Stomach (tissue), 19 donors: ENCODE measurements at places on chromosomes 6 and 20.

GRCh38 chr6:16408766-16409165 lies 170.4 kb downstream of the GMPR start:
- no peak for DNase-seq

DNA sequence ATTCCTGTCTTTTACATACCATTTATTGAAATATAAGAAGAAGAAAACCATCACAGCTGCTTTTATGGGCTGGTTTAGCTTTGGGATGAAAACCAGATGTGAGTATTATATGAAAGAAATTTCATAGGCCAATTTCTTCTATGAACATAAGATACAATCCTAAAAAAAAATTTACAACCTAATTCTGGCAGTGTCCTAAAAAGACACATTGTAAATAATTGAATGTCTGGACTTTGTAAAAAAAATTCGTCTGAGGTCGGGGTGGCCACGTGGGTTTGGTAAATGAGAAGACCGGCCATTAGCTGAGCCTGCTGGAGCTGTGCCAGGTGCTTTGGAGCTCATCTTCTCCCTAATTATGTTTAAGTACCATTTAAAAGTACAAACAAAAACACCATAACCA lies 26.8 kb downstream of the DACT2 start:
- DNase-seq: peak; percentile 56

DNA sequence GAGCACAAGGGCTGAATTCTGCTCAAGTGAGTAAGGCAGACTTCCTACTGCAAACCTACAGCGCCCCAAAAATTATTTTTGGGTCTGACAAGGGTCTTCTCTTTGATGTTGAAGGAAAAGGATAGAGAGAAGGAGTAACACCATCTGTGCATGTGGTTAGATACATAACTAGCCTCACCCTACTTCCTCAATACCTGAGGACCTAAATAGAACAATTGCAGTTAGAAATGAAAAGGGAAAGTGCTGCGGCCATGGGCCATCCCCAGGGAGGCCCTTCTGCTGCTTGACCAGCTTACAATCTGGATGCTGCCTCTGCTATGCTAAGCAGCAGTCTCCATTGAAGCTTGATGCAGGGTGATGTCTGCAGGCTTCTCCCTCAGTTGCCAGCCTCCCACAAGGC lies 63.2 kb upstream of the ARMH2 start:
- DNase-seq: no peak

DNA sequence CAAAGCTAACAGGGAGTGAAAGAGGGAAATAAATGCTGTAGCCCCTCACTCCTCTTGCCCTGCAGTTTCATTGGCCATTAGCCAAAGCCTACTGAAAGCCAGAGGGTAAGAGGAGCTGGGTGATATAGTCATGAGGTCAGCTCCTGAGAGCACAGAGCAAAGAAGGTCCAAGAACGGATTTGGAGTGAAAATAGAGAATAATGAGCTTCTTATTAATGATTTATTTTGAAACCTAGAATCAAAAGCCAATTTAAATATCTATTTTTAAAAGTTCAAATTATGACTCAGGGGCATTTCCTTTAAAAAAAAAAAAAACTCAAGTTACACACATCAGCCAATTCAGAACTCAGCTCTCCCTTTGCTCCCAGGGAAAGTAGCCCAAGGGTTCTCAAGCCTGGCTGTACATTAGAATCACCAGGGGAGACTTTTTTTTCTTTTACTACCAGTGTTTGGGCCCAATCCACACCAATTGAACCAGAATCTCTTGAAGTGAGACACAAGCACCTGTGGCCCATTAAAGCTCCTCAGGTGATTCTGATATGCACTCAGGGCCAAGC lies 79.1 kb downstream of the SNAP25 start:
- DNase-seq: no peak

DNA sequence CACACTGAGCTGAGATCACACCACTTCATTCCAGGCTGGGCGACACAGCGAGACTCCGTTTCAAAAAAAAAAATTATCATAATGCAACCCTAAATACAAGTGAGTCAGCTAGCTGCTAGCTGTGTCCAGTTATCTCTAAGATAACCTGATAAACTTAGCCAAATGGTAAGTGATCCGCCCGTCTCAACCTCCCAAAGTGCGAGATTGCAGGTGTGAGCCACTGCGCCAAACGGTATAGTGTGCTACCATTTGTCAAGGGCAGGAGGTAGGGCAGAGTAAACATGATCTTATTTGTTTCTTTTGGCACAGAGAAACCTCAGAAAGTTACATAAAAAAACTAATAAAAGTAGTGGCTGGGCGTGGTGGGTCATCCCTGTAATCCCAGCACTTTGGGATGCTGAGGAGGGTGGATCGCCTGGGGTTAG lies 4.7 kb upstream of the C6orf132 start:
- DNase-seq: no peak

DNA sequence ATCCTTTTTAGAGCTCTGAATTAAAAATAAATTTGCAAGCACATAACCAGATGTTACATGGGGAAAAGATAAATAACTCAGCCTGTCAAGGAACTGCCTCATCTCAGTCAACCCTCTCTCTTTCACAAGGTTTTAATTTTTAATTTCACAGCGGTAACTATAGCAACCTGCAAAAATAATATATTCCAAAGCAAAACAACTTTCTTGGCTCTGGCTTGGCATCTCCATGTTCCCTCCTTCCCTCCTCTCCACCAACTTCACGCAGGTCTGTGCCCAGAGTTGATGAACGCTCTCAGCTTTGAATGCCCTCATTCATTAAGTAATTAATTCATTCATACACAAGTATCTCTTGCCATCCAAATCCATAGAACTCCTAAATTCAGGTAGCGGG lies 32.5 kb upstream of the SIRPA start:
- no peak for DNase-seq

- no peak for DNase-seq
Measured at GRCh38 chr6:151292974-151293687, 53.4 kb downstream of the AKAP12 start.

DNA sequence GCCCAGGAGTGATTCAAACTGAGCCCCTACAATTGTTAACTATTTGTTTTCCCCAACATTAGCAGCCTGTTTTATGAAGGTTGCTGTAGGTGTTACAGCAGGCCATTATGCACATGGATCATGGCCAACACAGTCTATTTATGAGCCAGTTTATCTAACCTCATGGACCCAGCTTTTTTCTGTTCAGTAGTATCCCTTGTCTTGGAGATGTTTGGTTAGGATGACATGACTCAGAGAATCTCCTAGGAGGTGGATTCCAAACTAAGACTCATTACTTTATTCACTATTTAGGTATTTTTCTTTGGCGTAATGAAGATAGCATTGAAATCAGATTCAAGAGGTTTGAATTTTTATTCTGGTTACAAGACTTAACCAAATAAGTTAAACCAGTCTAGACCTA lies 62.8 kb upstream of the TFB1M start:
- DNase-seq: no peak

GRCh38 chr20:63062188-63063140 lies 55.7 kb upstream of the BHLHE23 start:
- no peak for DNase-seq

GRCh38 chr20:63494420-63495166 lies 4.3 kb downstream of the EEF1A2 start:
- DNase-seq: no peak

DNA sequence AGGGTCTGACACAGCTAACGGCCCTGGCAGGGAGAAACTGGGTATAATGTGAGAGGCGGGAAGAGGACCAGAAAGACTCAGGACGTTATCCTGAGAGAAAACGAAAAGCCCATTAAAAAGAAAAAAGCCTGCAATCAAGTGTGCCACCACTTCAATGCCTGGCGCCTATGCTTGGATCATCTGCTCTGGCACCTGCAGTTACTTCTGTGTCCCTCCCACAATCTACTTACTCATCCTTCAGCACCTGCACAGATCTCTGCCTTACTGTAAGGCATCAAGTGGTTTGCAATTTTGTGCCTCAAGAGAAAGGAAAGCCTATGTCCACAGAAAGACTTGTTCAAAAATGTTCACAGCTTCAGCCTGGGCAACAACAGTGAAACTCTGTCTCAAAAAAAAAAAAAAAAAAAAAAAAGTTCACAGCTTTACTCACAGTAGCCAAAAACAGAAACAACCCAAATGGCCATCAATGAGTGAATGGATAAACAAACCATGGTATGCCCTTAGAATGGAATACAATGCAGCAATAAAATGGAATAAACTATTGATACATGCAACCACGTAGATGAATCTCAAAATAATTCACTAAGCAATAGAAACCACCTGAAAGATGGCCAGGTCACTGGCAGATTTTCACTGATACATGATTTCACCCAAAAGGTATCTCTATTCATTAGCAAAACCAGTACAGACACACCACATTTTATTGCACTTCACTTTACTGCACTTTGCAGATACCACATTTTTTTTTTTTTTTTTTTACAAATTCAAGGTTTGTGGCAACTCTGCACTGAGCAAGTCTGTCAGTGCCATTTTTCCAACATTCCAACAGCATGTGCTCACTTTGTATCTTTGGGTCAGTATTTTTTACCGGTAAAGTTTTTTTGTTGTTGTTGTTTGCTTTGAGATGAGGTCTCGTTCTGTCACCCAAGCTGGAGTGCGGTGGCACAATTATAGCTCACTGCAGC lies 48.6 kb downstream of the ABHD12 start:
- no peak for DNase-seq

- DNase-seq: no peak
Measured at GRCh38 chr6:138533667-138534066, 34.4 kb upstream of the NHSL1 start.

GRCh38 chr20:52454660-52455059 lies 263.1 kb upstream of the ZFP64 start:
- no peak for DNase-seq

DNA sequence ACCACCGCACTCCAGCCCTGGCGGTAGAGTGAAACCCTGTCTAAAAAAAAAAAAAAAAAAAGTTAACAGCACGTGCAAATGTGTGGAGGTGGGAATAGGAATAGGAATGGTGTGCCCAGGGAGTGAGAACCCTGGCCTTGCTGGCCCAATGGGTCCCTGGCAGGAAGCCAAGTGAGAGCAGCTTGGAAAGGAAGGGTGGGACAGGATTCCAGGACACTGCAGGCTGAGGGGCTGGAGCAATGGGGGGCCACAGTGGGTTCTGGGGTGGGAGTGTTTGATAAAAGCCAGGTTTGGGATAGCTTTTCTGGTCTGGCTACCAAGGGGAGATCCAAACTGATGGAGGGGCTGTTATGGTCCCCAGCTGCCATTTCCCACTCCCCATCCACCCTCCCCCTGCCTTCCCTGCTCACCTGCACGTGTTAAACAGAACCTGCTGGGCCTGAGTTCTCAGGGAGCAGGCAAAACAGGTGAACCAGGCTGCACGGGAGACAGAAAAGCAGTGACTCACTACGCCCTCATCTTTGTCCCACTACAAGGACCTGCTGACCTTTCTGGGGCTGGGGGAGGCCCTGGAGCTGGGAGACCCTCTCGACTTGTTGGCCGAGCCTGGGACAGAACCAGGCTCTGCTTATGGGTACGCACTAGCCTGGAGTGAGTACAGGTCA lies 3.3 kb downstream of the SUN5 start:
- no peak for DNase-seq

DNA sequence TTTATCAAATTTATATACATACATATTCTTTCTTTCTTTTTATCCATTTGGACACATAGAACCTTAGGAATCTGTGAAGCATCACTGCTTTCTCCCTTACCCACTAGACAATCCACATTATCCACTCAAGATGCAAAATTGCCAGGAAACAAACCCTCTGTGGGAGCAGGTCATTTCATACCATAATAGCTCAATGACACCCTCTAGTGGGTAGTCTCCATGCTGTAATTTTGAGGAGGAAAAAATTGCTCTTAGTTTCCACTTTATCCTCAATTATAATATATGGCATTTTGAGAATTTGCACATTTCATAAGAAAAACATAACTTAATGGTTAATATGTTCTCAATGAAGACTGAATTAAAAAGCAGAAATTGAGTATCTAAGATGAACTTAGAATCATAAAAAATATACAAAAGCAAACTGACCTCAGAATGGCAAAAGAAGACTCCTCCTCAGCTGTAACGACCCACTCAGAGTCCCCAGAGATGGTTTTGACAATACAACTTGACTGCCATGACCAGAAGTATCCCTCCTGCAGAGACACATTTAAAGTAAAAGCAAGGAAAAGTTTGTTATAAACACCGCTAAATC lies 164.1 kb downstream of the FRK start:
- no peak for DNase-seq

- no peak for DNase-seq
Measured at GRCh38 chr6:20698675-20699074, 164.4 kb downstream of the CDKAL1 start.

- DNase-seq: no peak
Measured at GRCh38 chr6:74505391-74505790, 700.5 kb downstream of the COL12A1 start.

DNA sequence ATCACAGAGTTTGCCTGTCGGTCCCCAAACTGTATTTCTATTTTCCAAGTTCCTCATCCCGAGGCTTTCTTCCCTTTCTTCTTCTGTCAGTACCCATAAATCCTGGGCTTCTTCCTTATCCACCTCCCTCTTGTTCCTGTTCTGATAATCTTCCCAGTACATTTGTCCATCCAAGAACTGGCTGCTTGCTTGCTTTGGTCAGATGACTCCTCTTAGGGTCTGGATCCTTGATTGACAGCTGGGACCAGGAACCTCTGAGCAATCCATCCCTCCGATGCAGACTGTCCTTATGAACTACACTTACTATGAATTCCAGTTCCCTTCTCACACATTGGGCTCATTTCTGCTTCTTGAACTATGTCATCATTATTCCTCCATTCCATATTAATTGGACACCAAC lies 275.3 kb upstream of the CITED2 start:
- no peak for DNase-seq

DNA sequence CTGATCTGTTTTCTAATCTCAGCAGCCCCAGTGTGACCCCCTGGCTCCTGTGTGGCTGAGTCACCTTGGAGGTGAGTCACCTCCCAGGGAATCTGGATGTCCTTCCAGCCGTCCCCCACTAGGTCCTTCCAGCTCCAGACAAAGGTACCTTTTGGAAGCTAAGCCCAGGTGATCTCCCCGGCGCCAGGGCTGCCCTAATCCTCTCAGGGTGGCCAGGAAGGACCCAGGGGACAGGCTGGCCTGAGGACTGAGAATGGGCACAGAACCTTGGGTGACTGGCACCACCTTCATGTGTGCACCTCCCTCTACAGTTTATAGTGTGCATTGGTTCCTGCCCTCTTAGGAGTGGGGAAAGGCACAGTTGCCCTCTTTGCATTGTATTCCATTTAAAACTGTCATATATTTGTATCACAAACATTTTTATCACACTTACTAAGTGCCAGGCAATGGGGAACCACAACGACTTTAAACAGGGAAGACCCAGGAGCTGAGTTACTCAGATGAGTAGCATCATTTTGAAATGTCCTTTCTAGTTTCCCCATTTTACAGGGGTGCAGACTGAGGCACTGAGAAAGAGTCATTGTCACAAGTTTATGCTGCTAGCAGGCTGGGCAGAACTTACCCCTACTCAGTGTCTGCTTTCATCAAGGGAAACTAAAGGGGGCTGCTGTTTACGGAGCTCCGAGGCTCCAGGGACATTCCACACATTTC lies 2.6 kb upstream of the BPIFB4 start:
- no peak for DNase-seq

GRCh38 chr6:51578994-51579393 lies 508.4 kb downstream of the PKHD1 start:
- peak; percentile 16 for DNase-seq
